Forelimb muscle (tissue), 1 donor: ENCODE measurements at places on chromosomes 3 and 15. TPM values are rescaled to one million over a fixed set of nuclear protein-coding genes. Genes with fewer than 3 reads are reported as not detected.

DNA sequence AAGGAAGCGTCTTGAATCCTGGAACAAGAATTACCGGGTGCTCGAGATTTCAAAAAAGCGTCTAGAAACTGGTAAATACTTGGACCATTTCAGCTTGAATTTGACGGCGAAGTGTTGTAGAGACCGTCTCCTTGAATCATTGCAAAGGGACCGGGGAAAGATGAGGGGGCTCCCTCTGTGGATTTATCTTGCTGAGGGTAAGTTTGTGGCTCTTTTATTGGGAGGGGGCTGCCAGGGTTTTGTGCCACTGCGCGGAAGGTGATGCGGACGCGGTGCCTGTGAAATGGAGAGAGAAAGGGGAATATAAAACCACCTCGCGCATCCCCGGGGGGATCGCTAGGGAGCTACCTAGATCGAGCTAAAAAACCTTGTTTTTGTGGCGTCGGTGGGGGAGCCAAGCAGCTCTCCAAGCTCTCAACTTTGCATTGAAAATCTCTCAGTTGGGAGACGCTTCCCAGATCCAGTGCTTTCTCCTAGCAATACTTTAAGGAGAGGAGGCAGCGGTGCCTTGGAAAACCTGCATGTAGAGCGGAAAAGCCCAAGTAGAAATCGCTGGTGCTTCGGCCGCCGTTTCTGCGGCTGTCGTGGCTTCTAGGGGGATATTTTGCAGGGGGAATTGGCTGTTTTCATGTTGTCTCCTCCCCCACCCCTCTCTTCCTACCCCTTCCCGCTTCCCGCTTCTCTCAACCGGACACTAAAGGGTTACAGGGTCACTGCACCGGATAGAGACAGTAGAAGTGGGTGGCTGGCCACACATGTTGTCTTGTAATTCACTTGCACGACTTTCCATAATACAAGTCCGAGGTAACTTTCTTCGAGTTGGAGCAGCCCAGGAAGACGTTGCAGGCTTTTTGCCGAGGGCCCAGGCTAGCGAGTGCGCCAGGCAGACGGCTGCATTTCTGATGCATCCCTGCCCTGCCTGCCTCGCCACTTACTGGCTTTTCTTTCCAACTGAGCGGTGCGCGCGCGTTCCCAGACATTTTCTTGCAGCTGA, 187.6 kb downstream of the NLGN1 start:
- DNase-seq = peak; percentile 32

- peak; percentile 78 for DNase-seq
Observed at GRCh38 chr3:29503958-29504357, 223.1 kb downstream of the RBMS3 start.

GRCh38 chr3:126121632-126122031, 37.7 kb upstream of the SLC41A3 start:
- DNase-seq = no peak

DNA sequence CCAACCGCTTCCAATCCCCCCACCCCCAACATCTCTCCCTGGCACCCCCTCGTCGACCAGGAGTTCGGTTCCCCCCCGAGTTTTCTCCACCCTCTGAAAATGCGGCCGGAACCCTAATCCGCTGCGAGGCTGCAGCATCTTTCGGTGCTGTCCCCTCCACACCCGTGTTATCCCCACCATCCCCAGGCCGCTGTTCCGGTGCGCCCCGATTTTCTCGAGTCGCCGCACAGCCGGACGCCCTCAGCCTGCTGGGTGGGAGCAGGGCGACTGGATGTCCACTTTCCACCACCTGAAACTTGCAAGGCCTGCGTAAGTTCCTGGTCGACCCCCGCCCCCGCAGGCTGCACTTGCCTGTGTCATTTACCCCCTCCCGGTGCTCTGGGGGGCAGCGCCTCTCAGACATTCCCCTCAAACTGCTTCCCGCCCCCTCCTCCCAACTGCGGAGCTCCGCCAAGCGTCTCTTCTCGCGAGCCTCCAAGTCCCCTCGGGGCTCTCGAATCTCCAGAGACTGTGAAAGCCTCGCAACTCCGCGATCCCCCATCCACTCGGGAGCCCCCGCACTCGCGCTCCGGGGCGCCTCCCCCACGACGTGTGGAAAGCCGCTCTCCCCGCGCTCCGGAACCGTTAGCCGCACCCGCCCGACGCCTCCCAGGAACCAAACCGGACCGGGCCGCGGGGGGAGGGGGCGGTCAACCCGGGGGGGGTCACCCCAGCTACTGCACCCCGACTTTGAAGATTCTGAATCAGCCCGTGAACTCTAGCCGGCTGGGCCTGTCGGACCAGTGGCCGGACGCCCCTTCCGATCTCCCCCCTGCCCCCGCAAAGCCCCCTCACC, 566 bp downstream of the ETV5 start:
- DNase-seq = no peak

DNA sequence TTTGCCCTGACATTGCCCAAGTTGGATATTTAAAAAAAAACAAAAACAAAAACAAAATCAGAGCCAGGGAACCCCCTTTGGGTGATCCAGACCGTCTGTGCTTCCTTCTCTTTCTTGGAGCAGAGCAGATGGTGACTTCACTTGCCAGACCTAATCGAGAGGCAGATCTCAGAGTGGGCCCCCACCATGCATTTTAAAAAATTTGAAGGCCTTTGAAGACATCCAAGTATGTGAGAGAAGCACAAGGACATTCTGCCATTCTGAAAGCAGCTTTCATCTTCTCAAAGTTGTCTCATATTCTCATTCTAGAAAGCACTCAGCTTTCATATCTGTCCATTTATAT, 93.3 kb downstream of the SV2B start:
- no peak for DNase-seq

- no peak for DNase-seq
Observed at GRCh38 chr3:17339132-17339575, 403.3 kb downstream of the TBC1D5 start.

DNA sequence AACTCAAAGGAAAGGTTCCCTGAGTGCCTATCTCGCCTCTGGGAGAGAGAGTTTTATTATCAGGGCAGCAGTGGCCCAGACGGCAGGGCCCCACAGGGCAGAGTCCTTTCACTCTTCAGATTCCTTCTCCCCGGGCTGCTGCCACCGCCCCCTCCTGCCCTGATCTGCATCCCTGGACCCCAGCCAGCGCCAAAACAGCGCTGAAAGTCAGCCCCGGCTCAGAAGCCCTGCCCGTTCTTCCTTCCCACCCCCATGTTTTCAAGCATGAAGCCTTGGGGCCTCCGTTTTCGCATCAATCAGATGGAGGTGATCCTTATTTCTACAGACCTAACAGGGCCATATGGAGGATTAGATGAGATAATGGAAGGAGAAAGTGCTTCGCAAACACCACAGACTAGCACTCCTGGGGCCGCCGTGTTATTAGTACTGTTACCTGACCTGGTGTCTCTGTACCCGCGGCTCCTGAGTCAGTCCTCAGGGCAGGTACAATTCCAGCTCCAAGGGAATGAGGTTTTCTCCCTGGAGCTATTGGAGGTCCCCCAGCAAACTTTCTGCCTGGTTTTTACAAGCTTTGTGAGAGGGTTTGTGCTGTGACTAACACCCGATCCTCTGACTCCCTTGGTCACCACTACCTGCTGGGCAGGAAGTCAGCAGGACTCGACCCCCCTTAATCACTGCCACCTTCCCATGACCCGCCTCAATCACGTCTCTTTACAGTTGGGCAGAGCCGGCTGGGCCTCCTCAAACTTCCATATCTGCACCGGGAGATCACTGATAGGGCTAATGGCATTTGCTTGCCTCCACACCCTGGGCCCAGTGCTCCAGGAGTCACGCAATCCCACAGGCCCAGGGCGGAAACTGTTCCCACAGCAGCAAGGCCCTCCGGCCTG, 39.5 kb upstream of the TSEN2 start:
- DNase-seq = no peak

DNA sequence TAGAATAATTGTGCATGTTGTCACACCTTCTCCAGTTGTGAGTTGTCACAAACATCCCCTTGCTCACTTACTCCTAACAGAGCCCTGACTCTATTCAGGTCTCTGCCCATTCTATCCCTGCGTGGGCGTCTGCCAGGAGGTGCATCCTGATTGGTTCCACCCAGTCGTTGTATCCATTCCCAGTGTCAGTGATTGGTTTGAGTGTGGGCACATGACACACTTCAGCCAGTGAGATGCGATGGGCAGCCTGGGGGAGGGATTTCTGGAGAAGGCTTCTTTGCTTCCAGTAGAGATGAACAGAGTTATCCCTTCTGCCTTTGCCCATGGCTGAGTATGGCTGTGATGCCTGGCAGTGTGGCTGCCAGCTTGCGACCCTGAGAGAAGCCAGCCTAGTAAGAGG, 18.7 kb downstream of the PXYLP1 start:
- no peak for DNase-seq

DNA sequence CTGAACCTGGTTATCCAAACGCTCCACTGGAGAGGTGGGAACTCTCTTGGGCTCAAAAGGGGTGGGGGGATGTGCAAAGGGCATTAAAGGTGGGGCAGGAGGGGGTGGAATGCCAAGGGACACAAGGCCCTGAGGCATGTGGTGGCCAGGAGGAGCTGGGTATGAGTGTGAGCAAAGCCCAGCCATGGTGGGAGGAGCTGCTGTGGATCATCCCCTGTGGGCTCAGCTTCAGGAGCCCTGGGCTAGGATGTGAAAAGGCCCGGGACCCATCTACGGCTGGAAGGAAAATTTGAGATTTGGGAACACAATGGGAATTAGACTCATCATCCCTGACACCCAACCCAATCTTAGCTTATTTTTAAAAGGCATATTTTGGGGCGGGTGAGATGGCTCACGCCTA, 33.3 kb downstream of the MGLL start:
- no peak for DNase-seq

CHRFAM7A gene
- polyA plus RNA-seq = 2.3 TPM

MON1A gene
- 5.8 TPM for polyA plus RNA-seq

LRTM1 gene
- polyA plus RNA-seq = 114 TPM

ZNF620 gene
- polyA plus RNA-seq = 2.5 TPM

LRRC2 gene
- 5.2 TPM for polyA plus RNA-seq

STARD9 gene
- polyA plus RNA-seq = 18.3 TPM

DUOX1 gene
- polyA plus RNA-seq = 2.9 TPM

CLCN2 gene
- 3.7 TPM for polyA plus RNA-seq

ARL8B gene
- 39.9 TPM for polyA plus RNA-seq
